ENCODE measurements at places on chromosomes 2 and 18.

- no peak for DNase-seq
Observed at GRCh38 chr2:105104208-105104731, 66.4 kb downstream of the MRPS9 start.

GRCh38 chr2:153575171-153575853 is 96.8 kb upstream of the RPRM start:
- DNase-seq = no peak

DNA sequence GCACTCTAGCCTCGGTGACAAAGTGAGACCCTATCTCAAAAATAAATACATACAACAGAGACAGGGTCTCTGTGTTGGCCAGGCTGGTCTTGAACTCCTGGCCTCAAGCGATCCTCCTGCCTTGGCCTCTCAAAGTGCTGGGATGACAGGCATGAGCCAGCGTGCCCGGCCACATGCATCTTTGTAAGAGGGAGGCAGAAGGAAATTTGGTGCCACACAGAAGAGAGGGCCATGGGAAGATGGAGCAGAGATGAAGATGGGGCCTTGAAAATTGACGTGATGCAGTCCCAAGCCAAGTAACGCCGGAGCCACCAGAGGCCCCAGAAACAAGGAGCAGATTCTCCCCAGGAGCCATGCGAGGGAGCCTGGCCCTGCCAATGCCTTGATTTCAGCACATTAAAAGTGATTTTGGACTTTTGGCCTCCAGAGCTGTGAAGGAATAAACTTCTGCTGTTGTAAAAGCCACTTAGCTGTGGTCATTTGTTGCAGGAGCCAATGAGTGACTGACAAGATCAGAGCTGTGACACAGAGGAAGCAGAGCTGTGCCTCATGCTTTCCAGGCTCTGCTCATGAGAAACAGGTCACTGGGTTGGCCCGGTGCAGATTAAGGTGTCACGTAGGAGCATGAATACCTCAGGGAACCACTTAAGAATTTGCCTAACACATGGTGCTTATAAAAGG is 2.7 kb upstream of the SLC66A2 start:
- no peak for DNase-seq

DNA sequence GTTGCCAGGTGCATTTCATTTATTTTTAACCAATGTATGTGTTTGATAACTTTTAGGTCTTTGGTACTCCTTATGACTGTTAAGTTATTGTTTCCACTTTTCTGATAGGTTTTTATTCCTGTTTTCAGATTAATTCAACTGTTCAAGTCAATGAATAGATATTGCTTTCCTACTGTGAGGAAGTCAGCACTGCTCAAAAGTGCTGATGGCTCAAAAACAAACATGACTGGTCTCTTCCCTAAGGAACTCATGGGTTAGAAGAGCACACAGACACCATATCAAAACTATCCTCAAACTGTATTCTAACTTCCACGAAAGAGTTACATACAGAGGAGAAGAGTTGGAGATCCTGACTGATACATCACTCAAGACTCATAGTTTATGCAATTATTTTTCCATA is 39.9 kb upstream of the REG3G start:
- no peak for DNase-seq

DNA sequence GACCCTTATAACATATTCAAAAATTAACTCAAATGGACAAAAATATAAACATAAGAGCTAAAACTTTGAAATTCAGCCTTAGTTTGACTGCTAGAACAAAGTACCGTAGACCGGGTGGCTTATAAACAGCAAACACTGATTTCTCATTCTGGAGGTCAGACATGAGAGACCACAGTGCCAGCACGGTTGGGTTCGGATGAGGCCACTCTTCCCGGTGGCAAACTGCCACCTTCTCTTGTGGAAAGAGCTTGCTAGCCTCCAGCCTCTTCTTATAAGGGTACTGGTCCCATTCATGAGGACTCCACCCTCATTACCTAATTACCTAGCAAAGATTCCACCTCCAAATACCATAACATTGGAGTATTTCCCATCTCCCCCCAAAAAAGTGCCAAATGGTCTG is 91.3 kb downstream of the FAM210A start:
- no peak for DNase-seq

DNA sequence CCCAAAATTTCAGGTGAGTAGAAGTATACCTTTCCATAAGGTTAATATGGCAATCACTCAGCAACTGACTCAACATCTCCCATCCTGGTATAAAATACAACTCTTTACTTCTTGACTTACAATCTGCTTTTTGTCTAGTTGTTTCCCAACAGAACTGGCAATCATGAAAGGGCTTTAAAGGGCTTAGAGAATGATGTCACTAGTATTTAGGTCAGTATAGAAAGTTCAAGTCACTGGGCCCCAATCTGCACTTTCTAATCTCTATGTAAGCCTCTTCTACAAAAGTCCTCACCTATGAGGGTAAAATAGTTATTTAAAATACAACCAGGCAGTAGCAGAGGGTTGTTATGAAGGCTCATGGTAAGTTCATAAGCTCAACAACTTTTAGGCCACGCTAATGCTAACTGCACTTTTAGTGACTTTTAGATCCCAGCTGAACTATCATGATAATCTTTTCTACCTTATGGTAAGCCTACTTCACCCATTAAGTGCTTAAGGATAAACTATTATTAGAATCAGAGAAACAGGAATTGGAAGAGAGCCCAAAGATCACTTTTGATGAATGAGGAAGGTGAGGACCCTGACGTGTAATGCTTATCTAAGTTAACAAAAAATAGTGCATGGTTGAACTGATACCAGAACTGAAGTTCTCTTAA is 79.6 kb downstream of the GORASP2 start:
- DNase-seq = no peak

DNA sequence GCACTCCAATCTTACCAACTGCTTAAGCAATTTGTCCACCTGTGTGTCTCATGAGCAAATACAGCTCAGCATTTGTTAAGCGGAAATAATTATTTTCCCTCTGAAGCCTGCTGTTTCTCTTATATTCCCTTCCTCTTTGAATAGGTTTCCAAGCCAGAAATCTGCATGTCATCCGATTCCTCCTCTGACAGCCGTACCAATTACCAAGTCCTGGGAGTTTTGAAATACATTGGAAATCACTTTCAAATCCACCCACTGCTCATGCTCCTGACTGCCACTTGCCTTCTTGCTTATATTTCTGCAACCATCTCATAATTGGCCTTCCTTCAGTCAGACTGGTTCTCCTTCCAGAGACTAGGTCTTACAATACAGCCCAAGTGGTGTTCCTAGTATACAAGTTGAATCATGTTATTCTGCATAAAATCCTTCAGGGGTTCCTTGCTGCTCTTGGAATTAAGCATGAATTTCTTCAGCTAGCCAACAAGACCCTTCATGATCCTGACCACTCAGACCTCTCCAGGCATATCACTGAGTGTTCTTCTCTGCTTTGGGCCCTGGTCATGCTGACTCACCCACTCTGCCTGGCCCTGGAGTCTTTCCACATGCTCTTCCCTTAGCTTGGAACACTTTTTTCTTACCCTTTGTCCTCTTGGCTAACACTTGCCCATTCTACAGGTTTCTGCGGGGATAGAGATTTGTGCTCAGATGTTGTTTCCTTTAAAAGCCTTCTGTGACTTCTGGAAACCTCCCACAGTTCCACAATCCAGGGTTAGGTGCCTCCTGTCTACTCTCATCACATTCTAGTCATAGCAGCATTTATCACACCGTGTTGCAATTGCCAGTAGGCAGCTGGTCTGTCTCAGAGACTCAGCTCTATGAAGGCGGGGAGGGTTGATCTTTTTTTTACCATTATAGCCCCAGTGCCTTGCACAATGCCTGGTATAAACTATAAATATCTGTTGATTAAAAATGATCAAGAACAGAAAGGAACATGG is 157.6 kb downstream of the ARL6IP6 start:
- no peak for DNase-seq

GRCh38 chr18:63346031-63346430 is 21.0 kb downstream of the KDSR start:
- no peak for DNase-seq

DNA sequence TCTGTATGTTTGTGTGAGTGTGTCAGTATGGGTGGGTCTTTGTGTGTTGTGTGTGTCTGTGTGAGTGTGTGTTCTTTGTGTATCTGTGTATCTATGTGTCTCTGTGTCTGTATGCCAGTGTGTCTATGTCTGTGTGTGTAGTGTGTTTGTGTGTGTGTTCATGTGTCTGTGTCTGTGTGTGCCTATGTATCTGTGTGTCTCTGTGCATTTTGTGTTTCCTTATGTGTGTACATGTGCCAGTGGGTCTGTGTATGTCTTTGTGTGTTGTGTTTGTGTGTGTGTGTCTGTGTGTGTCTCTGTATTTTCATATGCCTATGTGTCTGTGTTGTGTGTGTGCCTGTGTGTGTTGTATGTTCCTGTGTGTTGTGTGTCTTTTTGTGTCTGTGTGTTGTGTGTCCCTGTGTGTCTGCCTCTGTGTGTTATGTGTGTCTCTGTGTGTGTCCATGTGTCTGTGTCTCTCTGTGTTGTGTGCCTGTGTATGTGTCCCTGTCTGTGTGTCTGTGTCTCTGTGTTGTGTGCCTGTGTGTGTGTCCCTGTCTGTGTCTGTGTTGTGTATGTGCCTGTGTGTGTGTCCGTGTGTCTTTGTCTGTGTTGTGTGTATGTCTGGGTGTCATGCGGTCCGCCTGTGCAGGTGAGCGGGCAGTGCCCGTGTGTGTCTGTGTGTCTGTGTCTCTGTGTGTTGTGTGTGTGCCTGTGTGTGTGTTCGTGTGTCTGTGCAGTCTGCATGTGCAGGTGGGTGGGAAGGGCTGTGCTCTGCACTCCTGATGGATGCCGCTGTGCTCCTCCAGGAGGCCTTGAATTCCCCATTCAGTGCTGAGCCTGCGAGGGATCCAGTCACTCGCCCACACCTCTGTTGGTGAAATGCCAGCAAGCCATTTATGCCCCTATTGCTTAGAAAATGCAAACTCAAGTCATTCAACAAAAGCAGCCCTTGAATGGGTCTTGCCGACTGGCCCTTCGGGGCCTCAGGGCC is 37.4 kb downstream of the KLHL29 start:
- DNase-seq = no peak

DNA sequence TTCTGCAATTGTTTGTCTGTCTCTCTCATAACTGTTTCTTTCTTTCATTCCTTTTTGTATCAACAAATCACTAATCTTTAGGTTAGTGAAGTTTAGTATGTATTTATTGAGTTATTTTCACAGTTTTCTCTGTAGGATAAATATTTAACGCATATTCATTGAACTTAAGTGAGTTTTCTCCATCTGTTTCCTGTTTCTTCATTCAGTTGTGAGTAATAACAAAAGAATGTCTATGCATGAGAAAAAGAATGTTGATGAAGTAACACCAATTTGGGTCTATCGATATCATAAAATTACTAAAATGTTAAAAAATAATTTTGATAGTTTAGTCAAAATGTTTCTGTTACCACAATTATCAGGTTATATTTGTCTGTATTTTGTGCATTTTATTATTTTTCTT is 948.0 kb downstream of the DSC3 start:
- DNase-seq = no peak

GRCh38 chr18:35430721-35431373 is 53.7 kb upstream of the ZNF396 start:
- DNase-seq = no peak

DNA sequence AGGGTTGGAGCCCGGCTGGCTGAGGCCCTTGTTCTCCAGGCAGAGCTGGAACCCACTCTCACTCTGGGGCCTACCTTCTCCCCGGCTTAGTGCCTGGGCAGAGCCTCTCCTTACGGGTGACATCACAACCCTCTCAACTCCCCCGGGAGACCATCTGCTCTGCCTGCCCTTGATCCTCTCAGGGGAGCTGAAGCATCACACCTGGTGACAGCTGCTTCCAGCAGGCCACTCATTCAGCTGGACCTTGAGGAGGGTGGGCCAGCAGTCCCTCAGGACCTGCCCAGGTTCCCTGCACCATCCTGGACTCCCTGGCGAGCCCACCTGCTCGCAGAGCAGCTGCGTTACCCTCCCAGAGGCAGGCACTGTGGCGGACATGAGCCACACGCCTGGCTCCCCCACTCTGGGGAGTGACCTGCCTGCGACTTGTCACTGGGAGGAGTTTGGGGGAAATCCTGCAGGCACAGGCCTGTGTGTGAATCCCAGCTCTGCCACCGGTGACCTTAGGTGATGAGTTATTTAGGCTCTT is 13.1 kb downstream of the HS6ST1 start:
- DNase-seq = no peak

DNA sequence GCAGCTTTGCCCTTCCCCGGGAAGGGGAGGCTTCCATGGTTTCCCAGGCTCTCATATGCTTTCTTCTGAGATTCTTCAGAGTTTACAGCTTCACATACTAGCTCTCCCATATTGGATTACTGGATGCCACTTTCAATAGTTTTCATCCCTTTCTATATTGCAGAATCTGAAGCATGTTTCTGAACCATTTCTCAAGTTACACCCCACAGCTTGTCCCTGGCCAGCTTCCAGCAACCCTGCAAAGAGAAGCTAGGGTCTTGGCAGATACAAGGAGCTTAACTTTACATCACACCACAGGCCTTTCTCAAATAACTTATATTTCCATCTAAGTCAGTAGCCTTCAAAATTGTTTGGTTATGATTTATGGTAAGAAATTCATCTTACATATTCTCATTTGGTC is 39.6 kb downstream of the LHCGR start:
- no peak for DNase-seq

DNA sequence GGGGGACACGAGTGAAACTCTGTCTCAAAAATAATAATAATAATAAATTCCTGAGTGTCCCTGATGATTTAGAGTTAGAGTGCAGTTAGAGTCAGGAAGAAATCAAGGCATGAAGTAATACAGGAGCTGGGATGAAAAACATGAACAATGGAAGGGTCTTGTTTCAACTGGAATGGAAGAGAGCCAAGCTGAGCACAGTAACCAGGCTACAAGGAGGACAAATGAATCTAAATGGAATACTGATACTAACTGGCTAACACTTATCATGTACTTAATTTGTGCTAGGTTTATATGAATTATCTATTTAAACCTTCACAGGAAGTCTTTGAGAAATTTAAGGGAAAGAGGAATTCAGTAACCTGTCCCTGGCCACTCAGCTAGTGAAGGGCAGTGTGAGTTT is 38.8 kb upstream of the PSME4 start:
- DNase-seq = no peak

GRCh38 chr2:17515652-17516051 is 2.6 kb downstream of the RAD51AP2 start:
- DNase-seq = no peak

DNA sequence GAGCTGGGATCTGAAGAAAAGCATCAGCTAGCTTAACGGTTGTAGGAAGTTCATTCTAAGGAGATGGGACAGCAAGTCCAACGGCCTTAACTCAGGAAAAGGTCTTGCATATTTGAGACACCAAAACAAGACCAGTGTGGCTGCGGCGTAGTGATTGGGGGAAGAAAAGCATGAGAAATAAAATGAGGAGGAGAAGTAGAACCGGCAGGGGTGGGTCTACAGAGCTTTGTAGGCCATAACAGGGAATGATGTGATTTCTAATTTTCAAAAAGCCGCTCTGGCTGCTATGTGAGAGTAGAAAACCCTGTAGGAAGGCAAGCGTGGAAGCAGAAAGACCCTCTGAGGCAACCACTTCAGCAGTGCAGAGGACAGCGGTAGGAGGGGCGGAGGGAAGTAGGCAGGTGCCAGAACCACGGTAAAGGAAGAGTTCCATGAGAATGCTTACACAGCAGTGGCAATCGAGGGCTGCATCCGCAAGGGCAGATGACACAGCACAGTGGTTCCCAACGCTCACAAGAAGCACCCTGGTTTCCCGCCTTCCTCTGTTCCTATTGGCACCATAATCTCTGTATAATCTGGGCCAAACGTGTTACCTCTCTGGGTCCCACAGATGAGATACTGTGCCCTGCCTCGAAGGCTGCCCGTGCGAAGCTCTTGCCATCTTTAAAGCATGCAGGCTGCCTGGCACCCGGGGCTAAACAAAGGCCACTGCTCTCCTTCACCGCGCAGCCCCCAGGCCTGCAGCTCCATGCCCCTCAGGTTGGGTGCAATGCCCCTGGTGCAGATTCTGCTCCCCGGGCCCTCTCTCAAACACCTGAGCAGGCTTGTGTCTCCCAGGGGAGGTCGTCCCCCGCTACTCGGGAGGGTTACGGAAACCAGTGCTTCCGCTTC is 795 bp downstream of the ANKRD39 start:
- DNase-seq = no peak
